ENCODE measurements at places on chromosomes 7 and 10.
A peak's percentile ranks its signal among the peaks of the same experiment; 100 is the strongest.

GRCh38 chr10:59125666-59126065 is 50.8 kb upstream of the PHYHIPL start:
- no peak for DNase-seq

DNA sequence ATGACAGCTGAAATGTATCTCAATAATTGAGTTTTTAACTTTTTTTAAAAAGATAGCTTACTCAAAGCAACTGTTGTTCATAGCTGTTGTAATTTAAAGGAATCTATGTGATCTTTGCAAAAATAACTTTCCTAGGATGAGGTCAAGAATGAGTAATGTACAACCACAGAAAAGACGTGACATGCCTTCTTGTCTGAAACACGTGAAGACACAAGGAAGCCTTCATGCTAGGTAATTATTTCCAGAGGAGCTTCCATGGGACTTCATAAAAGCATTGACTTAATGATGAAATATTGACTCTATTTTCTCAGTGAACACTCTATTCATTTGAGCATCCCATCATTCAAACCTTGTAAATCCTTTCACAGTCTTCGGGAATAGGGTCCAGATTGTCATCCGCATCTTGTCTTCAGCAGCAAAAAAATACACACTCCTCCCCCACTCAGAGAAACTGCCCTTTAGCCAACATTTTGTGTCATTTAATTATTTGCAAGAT is 528.0 kb downstream of the NRG3 start:
- no peak for DNase-seq

DNA sequence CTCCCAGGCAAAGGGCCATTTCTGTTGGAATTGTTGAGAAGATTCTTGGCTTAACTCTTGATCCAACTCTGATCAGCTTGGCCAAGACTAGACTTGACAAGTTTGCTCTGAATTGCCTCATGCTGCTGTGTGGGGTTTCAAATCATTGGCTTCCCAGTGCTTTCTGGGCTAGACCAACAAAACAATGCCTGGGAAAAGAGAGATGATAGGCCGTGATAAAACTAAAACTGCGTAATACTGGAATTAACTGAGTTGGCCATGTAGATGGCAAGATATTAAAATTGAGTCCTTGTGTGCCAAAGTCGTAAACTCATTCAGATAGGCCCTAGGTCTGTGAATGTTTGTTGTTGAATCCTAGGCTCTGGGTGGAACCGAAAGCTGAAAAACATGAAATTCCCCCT is 222.6 kb downstream of the MGMT start:
- no peak for DNase-seq

DNA sequence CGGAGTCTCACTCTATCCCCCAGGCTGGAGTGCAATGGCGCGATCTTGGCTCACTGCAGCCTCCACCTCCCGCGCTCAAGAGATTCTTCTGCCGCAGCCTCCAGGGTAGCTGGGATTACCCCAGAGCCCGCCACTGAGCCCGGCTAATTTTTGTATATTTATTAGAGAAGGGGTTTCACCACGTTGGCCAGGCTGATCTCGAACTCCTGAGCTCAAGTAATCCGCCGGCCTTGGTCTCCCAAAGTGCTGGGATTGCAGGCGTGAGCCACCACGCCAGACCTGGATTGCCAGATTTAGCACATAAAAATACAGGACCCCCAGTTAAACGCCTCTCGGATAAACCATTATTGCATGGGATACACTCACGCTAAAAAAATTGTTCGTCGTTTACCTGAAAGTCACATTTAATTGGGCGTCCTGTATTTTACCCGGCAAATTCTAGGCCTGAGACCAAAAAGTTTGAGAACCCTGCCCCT is 375 bp upstream of the GATAD1 start:
- DNase-seq, result no peak

DNA sequence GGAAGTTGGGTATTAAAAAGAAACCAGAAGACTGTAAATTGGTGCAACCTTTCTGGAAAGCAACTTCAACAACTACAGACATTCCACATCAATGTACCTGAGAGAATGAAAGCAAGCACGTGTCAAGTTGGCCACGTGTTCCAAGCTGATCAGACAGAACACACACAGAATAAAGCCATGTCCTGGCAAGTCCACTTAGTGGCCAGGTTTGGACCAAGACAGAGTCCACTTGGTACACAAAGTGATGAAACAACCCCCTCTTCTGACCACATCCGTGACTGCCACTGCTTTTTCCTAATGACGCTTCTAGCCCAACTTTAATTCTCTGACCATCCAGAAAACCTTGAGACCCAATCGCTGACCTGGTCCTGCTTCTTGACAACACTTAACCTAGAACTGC is 109.4 kb downstream of the ABLIM1 start:
- peak; percentile 24 for DNase-seq

GRCh38 chr10:86523348-86523747 is 1.8 kb upstream of the WAPL start:
- no peak for DNase-seq

- no peak for DNase-seq
Measured at GRCh38 chr7:51310131-51310583, 6.5 kb downstream of the COBL start.

- DNase-seq, result peak; percentile 8
Measured at GRCh38 chr7:18505870-18506460, 10.4 kb downstream of the HDAC9 start.

GRCh38 chr10:49115015-49115795 is at the start of gene VSTM4:
Gene VSTM4 (minus strand): TSS chr10:49115522. CDS start chr10:49115485, 37 bp downstream.
- DNase-seq, result no peak

GRCh38 chr7:116782177-116782711 is 80.1 kb upstream of the CAPZA2 start:
- no peak for DNase-seq

GRCh38 chr10:78405736-78406135 is 372.1 kb downstream of the RPS24 start:
- no peak for DNase-seq

GRCh38 chr7:25289518-25289917 is 61.2 kb upstream of the NPVF start:
- DNase-seq, result no peak

DNA sequence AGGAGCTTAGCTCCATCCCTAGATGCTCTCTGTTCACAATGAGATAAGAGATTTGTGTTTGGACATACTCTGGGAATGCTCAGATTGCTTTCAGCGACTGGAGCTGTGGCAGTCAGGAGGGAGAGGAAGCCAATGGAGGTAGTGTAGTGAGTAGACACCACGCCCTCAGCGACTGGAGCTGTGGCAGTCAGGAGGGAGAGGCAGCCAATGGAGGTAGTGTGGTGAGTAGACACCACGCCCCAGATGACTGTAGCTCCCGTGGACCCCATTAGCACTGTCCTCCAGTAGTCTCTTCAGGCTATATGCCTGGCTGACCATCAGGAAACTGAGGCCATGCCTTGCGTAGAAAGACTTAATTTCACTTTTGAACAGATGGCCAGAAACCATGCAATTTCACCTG is 1033.8 kb downstream of the NRG3 start:
- no peak for DNase-seq

GRCh38 chr10:27470885-27471284 is 33.2 kb upstream of the RAB18 start:
- no peak for DNase-seq

- DNase-seq, result no peak
Measured at GRCh38 chr7:72805526-72806494, 22.2 kb downstream of the TYW1B start.

GRCh38 chr7:116679500-116679899 is 7.5 kb downstream of the MET start:
- DNase-seq, result no peak

DNA sequence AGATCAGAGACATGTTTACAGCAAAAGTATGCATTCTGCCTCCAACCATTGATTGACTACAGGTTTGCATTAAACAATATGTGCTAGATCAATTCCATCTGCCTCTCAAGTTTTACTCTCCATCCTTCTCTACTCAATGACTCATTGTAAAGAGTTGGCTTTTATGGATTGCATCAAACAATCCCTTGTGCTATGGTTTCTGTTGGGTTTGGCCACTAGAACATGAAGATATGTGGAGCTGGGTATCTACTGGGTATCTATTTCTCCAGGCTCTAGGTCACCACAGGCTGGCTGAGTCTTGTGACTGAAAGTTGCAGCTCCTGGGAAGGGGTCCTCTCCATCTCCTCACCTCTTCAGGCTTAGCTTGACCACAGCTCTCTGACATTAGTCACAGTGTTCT is 204.7 kb downstream of the DGKI start:
- DNase-seq, result no peak

DNA sequence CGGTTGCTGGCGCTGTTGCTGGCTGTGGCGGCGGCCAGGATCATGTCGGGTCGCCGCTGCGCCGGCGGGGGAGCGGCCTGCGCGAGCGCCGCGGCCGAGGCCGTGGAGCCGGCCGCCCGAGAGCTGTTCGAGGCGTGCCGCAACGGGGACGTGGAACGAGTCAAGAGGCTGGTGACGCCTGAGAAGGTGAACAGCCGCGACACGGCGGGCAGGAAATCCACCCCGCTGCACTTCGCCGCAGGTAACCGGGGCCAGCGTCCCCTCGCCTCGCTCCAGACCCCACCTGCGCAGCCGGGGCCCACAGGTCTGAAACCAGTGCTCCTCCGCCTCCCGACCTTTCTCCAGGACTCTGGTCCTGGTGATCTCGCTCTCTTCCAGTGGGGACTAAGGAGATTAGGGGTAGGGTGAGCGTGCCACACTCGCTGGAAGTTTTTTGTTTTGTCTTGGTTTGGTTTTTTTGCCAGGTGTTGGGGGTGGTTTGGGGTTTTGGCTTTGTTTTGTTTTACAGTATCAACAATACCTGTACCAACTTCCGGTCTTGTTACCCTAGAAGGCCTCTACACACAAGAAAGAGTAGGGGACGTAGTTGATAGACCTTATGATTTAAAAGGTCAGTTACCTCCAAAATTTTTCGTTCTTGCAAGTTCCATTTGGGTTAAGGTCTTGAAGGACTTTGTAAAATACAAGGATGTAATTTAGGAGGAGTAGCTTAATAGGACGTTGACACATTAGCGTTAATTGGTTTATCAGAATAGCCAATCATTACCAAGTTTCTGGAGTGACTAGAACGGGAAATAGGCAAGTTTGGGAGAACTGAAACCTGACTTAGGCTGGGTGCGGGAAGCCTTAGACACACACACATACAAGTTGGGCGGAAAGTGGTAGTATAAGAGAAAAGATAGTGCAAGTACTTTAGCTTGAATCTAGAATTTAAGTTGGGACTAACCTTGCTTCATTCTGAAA is 704 bp downstream of the TNKS2 start:
- DNase-seq, result peak; percentile 23

GRCh38 chr10:42878134-42878820 is 95.7 kb downstream of the BMS1 start:
- DNase-seq, result no peak
